ENCODE measurements at places on chromosomes 4 and X.

DNA sequence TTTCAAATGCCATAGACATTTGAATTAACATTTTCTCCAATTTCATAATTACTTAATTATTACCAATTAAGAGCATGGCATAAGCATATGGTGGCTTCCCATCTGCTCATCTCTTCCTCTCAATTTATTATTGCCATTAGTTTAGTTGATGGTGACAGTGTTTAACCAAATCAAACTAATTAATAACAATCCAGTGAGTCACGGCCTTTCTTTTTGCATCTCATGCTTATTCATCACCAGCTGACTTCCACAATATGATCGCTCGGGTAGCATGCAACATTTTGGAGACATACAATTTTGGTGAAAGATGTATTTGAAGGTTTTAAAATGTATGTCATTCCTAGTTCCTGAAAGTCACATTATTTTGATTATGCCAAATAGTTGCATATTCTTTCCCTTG, 172.8 kb upstream of the TACR3 start:
- DNase-seq = no peak

DNA sequence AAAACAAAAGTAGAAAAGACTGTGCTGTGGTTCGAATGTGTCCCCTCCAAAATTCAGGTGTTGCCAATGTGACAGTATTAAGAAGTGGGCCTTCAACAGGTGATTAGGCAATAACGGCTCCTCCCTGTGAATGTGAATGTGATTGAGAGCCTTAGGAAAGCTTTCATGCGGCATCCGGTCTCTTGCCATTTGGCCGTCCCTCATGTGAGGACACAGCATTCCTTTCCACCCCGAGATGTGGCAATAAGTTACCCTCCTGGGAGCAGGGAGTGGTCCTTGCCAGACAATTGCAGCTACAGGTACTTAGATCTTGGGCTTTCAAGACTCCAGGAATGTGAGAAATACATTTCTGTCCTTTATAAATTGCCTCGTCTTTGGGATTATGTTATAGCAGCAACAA, 129.3 kb downstream of the CPEB2 start:
- no peak for DNase-seq

DNA sequence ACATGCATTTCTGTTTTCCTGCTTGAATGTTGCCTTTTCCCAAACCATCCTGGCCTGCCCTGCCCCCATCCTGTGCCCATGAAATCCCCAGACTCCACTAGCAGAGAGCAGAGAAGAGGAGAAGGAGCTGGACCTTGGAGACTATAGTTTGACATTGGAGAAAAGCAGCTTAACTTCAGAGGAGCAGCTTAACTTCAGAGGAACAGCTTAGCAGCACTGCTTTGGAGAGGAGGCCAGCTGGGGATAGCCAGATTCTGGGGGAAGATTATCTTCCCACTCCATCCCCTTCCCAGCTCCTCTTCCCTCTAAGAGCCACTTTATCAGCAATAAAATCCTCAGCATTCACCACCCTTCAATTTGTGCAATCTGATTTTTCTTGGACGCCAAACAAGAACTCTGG, 443.0 kb downstream of the PCDH10 start:
- peak; percentile 90 for DNase-seq

DNA sequence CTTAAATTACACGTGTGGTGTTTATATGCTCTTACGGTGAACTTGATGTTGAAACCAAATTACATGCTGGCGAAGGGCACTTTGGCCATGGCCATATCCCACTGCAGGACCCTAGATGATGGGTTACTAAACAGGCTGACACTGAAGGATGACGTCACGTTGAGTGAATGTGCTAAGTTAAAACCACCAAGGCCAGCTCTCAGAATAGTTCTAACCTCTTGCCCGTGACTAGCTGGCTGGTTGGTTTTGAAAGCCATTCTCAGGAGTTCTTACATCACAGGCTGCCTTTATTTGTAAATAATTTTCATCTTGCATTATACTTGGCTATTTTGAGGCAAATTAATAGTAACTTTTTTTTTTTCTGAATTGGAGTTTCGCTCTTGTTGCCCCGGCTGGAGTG, 41.3 kb upstream of the PHEX start:
- DNase-seq = no peak

DNA sequence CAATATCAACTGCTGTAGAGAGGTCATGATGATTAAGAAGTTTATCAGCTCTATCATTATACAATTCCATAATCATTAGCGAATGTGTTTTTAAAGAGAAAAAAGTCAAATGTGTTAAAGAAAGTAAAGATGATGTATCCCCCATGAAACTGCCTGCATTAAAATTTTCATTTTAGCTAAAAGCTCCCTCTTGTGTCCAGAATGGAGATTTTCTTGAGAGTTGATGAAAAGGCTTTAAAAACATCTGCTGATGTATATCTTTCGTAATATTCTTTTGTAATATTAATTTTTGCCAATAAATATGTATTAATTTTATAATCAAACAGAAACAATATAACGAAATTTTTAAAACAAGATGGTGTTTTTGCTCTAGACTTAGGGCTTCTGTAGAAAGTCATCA, 52.1 kb upstream of the LHFPL1 start:
- DNase-seq = no peak

DNA sequence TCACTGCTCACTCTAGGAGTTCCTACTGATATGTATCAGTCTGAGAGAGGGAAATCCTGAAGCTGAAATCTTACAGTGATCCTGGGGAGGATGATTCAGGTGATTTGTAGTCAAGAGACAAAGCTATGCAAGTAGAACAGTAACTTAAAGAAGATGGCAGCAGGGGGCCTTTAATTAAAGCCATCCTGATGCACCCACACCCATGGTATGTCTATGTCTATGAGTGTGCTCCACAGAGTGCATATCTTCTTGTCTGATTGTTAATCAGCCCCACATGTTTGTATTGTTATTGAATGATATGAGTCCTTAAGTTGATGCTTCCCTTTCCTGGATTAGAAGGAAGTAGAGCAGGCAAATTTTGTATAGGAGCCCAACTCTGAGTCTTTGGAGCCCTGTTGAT, 78.8 kb downstream of the NHS start:
- DNase-seq = no peak

GRCh38 chr4:109424093-109424841, 9.3 kb upstream of the SEC24B start:
- DNase-seq = no peak

DNA sequence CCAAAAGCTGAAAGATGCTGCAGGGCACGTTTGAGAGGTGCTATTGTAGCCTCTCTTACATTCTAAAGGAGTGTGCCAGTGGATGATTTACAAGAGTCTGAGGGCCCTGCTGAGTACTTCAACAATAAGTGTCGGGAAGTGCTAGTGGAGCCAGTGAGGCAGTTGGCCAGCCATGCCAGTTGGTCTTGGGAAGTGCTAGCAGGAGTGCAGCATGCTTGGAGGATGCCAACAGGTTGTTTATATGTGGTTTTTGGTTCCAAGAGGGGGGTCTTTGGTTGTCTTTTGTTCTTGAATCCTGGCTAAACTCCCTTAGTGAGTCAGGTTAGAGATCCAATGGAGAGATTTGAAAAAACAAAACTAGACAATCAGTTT, 335.3 kb downstream of the PABPC4L start:
- no peak for DNase-seq

DNA sequence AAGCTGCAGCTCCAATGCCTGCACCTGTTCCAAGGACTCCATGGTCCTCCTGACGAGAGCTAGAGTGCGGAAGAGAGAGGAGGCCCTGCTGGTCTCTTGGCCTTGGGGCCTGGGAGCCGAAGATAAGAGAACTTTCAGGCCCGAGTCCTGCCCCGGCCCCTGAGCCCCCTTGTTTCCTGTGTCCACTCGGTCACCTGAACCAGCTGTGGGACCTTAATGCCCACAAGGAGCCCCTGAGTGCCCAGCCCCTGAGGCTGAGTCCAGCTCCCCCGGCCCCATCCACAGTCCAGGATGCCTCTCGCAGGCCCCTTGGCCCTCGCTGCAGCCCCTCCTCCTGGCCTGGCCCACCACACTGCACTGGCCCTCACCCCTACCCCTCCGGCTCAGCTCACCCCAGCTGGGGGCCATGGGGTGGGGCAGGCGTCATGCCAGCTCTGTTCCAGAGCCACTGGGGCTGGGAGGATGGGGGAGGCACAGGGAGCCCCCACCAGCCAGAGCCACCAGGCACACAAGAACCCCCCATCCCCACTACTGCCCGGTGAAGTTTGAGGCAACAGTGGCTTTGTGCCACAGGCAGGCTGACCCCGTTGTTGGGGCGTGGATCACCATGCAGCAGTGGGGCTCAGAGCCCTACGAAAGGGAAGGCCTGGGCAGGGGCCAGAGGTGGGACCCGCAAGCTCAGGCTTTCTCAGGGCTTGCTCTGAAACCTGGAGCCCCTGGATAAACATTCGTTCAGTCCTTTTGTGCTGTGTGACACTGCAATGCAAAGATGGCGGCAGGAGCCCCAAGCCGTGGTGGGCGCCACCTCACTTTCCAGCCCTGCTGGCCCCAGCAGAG, 14.1 kb downstream of the NAT8L start:
- no peak for DNase-seq

GRCh38 chr4:76562161-76562560, 127.1 kb downstream of the SHROOM3 start:
- no peak for DNase-seq

DNA sequence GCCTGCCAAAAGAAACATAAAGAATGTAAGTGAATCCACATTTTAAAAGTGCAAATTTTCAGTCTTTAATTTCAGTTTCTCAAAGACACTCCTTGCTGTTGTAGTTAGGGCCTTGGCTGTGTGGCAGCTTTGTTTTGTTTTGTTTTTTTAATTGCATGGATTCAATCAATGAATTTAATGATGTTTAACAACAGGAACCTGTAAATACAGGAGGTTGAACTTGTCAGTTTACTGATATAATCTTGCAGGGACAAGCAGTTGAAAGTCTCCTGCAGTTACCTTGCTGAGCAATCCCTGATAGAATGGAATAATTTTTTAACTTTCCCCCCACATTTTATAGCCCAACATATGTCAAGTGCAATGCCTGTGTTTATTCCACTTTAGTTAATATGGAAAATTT, 528.3 kb upstream of the PCDH7 start:
- DNase-seq = no peak

DNA sequence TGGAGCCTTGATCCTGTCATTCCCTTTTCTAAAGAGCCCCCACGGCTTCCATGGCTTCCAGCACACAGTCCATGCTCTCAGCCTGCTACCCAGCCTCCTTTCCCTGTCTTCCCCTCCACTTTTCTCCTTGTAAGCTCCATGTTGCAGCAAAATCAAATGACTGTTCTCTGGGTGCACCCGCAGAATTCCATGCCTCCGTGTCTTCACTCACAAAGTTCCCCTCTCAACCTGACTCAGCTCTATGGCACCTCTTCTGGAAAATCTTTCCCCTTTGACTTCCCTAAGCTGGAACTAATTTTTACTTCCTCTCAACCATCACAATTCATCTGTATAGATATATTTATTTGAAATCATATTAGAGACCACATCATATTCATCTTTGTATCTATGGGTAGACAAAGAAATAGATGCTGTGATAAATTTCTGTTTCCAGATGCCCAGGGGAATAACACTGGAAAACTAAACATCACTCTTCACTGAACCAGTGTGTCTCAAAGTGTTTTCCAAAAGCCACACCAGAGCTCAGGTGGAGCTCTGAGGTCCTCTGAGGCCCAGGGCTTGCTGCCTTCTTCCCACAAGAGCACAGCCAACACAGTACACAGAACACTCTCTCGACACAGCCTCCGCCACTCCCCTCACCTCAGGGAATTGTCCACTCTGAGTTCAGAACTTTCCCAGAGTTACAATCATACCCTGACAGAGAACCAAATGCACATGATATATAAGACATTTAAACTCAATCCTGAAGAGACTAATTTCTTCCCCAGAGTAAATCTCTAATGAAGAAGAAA, 3.3 kb downstream of the SETD7 start:
- no peak for DNase-seq

GRCh38 chr4:5691491-5692132, 16.7 kb downstream of the EVC2 start:
- peak; percentile 64 for DNase-seq

DNA sequence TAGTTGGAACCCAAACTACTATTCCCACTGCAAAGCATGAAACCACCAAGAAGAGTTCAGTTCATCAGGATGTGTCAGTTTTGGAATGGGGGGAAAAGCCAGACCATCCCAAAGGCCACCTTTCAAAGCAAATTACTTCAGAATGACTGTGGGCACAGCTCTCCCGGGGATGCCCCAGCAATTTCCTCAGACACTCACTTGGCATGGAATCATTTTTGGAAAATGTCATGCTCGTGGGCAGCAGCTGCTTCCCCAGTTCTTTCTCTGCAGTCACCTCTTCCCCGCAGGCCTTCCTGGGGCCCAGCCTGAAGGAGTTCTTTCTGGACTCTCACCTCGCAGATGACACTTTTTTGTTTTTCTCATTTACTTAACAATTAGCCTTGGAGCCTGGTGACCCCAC, 350.3 kb downstream of the NR3C2 start:
- DNase-seq = no peak

DNA sequence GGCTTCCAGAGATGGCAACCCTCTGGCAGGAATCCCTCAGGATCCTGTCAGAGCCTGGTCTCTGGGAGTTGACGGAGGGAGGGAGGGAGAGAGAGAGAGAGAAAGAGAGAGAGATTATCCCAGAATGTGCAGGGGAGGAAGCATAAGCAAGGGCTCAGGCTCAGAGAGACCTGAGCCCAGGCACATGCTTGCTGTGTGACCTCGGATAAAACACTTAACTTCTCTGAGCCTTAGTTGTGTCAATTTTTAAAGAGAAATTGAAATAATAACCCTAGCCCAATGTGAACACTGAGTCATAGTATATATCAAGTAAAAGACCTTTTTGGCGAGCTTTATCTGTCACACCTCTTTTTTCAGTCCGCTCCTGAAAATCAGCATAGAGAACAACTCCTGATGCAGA, 473 bp upstream of the USP51 start:
- DNase-seq = no peak

- DNase-seq = no peak
These were observed 260.2 kb downstream of the UNC5C start for GRCh38 chr4:95288552-95288951.

GRCh38 chr4:128376303-128376702, 88.7 kb upstream of the PGRMC2 start:
- no peak for DNase-seq

DNA sequence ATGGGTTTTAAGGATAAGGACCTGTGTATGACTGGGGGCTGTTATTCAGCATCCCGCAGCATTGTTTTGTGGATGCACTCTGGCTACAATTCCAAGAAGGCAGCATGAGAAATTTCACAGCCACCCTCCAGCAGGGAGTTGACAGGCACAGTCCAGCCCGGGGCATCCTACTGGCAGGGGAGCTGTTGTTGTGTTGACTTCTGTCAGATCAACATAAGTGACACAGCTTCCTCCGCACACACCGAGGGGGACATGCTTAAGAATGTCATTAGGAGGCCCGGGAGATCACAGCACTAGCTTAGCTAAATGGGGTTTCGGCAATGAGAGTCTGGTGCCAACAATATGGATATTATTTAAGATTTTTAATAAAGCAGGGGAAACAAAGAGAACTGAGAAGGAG, 326.5 kb downstream of the ASMT start:
- DNase-seq = no peak

DNA sequence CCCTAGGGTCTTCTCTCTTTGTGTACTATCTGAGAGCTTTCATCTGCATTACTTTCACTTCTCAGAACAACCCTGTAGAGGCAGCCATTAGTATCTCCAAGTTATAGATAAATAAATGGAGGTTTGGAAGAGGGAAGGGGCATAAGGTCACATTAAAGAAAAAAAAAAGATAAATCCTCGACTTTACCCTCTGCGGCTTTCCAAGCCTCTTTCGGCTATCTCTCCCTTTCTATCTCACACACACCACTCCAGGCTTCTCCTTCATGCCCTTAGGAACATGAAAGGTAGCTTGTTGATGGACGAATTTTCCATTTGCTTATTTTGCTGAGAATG, 660 bp upstream of the ARHGEF9 start:
- DNase-seq = no peak

GRCh38 chr4:743463-744211, 38.0 kb downstream of the PCGF3 start:
- no peak for DNase-seq
